A549 treated with RU486 at 1 μM for 4 hours (cell line): ENCODE measurements at places on chromosomes 5 and 9. TPM values are rescaled to one million over a fixed set of nuclear protein-coding genes. Genes with fewer than 3 reads are reported as not detected.

CCDC183 gene
- 0.28 to 0.49 TPM (median 0.32 TPM) in 5 replicates for total RNA-seq

ARSB gene
- 7.7 to 9.1 TPM (median 8.8 TPM) in 5 replicates for total RNA-seq

MYMK gene
- not detected in 5 replicates for total RNA-seq

ARL14EPL gene
- total RNA-seq: 0.16 to 0.32 TPM (median 0.24 TPM) in 4 of 5 replicates, not detected in the other

SHROOM1 gene
- 6.0 to 11.4 TPM (median 9.4 TPM) in 5 replicates for total RNA-seq

ANKRD34B gene
- total RNA-seq: 0.02 to 0.06 TPM (median 0.05 TPM) in 3 of 5 replicates, not detected in the others

HMMR gene
- total RNA-seq: 14.0 to 31.4 TPM (median 28.9 TPM) in 5 replicates

PCDHB8 gene
- 0.25 to 0.43 TPM (median 0.34 TPM) in 5 replicates for total RNA-seq

ZNF483 gene
- 0.40 to 0.88 TPM (median 0.77 TPM) in 5 replicates for total RNA-seq

SPAG8 gene
- 0.26 to 0.47 TPM (median 0.41 TPM) in 5 replicates for total RNA-seq

PCDHA1 gene
- total RNA-seq: 0.15 to 0.34 TPM (median 0.21 TPM) in 4 of 5 replicates, not detected in the other

SHOC1 gene
- not detected in 5 replicates for total RNA-seq

FBP1 gene
- total RNA-seq: not detected in 5 replicates

LHX3 gene
- 0.07 to 0.14 TPM (median 0.11 TPM) in 4 of 5 replicates, not detected in the other for total RNA-seq

ENTPD2 gene
- 0.31 to 1.1 TPM (median 0.91 TPM) in 5 replicates for total RNA-seq

FRMD3 gene
- total RNA-seq: 2.3 to 3.0 TPM (median 2.6 TPM) in 5 replicates
